ENCODE measurements at places on chromosomes 16 and 17.

- no peak for DNase-seq
Observed at GRCh38 chr16:20883554-20884239, 16.5 kb downstream of the DCUN1D3 start.

DNA sequence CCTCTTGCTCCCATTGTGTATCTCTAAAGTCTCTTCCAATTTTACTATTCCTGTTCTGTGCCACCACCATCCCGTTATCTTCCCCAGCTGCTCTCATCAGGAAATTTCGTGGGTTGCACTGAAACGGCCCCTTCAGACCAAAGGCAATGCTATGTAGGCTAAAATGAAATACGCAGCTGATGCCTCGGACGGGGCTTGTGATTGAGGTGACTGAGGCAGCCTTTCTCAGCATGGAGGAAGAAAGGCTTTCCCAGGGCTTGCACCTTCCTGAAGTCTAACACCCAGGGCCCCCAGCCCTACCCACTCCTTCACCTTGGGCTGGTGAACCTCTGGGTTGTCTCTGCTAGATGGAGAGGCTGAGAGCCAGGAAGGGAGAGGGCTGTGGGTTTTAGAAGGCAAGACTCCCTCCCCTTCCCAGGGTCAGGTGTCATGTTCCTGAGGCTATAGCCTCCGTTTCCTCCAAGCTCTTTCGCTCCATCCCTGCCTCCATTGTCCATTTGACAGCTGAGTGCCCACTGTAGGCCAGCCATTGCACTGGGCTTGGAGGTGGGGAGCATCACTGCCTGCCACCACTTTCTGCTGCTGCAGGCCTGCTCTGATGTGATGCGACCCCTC is 7.8 kb downstream of the CCDC200 start:
- DNase-seq: no peak

DNA sequence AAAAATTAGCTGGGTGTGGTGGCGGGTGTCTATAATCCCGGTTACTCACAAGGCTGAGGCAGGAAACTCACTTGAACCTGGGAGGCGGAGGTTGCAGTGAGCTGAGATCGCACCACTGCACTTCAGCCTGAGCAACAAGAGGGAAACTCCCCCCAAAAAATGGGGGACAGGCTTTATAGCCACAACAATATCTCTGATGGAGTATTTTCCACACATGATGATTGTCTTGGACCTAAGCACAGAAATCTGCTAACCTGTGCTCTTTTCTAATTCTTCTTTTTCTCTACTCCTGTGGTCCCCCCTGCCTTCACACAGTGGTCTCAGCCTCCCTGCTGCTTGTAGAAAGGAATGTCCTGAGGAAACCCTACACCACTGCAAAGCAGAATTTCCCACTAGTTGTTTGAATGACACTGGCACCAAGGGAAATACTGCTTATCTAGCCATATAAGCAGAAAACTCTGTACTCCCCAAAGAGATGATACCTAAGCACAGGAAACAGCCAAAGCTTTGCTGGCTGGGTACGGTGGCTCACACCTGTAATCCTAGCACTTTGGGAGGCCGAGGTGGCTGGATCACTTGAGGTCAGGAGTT is 117.6 kb downstream of the USP31 start:
- no peak for DNase-seq

- no peak for DNase-seq
Observed at GRCh38 chr16:27729516-27730304, 179.8 kb downstream of the KATNIP start.

DNA sequence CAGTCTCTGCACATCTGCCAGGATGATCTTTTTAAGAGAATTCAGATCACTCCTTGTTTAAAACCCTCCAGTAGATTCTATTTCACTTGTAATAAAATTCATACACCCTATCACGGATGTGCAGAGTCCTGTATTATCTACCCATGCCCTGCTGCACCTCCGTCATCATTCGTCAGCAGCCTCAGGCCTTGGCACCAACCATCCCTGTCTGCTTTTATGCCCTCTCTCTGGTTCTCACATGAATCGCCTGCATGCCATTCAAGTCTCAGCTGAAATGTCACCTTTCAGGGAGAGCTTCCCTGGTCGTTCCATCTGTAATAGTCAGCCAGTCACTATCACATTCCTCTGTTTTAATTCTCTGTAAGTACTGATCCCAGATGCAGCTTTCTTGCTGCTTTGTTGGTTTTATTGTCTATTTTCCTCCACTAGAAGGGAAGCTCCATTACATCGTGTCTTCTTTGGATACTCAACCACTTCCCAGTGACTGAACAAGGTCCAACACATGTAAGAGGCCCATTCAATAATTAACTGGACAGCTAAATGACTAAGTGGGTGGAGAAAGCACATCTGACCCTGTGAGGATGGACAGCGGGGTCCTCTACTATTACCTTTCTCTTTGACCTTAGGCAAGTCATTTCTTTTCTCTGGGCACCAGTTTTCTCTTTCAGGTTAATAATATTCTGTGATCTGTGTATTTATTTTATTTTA is 81.2 kb upstream of the GOT2 start:
- DNase-seq: no peak

GRCh38 chr17:46796524-46796923 is 22.0 kb downstream of the WNT3 start:
- no peak for DNase-seq

- no peak for DNase-seq
Observed at GRCh38 chr16:75288596-75289120, 37.2 kb upstream of the BCAR1 start.

DNA sequence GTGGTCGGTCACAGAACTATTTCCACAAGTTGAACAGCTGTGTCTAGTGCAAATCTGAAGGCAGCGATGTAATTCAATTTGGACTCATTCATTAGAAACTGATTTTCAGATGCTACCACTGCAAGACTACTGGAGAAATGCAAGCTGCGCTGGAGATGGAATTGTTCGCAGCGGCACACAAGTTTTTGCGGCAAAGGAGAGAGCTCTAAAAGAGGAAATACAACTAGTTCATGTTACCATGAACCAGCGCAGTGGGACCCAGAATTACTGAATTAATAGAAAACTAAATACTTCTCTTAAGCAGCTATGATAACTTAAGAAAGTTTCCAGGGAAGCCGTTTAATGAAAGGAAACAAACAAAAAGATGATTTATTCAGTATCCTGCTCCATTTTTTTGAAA is 1.9 kb downstream of the CREBBP start:
- DNase-seq: peak; percentile 40

Measured in OCI-LY7 (cell line).